ENCODE measurements at places on chromosomes 1 and 21.

DNA sequence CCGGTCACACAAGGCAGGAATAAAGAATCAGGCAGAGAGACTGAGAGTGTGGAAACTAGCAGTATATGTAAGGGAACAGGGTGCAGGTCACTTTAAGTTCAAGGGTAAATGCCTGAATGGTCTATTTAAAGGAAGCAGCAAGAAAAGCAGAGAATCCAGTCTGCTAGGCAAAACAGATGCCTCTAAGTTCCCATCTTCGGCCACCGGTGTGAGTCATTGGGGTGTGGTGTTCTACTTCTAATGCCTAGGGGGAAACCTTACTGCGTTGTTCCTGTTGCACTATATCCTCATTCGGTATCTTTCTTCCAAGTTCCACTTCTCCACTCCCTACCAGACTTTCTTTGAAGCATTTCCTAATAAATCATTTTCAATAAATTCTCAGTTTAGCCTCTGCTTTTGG is 259.9 kb downstream of the HHIPL2 start:
- DNase-seq: peak; percentile 50

DNA sequence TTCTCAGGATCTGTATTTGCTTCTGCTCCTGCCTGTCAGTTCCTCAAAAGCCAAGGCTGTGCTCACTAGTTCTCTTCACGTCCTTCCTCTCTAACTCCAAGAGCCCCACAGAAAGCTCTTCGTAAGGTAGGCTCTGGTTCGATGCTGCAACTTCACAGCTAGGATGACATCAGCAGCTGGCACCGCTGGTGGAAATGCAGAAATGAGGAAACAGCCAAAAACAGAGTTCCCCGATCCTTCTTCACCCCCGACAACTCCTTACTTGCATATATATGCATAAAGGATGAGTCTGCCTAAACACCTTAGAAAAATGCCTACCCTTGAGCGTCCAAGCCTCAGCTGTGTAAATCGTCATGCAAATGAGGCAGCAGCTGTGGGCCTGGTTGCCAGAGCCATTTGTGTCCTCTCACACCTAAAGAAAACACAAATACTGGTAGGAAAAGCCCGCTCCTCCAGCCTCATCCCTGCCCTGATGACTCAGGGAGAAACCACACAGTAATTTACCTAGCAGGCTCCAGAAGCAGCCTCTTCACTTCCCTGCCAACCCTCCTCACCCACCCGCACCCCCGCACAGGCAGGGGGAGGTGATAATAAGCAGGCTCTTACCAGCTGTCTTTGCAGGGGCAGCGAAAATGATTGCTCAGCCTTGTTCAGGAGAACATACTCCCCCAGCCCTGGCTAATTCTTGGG is 28.2 kb downstream of the BATF3 start:
- peak; percentile 39 for DNase-seq

DNA sequence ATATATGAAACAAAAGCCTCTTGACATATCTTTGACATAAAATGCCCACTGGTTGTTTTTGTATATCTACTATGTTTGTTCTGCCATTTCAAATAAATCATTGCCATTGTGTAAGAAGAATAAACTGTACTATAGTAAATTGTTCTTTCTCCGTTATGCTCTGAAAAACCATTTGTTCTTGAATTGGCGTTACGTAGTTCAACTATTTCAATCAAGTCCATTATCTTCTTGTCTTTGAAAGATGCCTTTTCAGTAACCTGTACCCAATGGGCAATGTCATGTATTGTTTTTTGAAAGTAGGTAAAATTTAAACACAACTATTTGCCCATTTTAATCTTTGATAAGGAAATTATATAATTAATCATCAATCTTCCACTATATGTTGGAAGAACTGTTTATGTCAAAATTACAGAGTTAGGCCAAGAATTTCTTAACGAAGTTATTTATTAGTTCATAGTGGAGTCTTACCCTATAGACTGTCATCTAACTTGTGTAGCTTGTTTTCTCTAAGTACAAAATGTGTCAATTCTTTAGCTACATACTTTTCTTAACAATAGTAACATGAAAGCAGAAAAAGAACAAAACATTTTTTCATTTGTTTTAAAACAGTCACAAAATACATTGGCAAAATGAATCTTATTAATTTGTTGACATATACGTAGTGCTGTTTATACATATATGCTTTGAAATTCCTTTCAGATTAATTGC is 294.8 kb downstream of the PTPRC start:
- DNase-seq: no peak

DNA sequence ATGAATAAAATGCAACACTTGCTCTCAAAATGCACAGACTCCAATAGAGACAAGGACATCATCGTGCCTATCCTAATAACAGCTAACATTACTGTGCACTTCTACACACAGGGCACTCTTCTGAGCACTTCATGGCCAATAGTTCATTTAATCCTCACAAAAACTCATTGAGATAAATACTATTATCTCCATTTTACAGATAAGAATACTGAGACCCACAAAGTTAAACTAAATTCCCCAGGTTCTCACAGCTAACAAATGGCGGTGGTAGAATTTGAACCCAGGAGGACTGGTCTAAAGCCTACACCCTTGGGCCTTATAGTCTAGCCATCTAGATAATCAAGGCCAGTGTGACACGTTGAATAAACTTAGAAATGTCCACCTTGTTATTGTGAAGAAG is 328.6 kb downstream of the RRAGC start:
- DNase-seq: no peak

DNA sequence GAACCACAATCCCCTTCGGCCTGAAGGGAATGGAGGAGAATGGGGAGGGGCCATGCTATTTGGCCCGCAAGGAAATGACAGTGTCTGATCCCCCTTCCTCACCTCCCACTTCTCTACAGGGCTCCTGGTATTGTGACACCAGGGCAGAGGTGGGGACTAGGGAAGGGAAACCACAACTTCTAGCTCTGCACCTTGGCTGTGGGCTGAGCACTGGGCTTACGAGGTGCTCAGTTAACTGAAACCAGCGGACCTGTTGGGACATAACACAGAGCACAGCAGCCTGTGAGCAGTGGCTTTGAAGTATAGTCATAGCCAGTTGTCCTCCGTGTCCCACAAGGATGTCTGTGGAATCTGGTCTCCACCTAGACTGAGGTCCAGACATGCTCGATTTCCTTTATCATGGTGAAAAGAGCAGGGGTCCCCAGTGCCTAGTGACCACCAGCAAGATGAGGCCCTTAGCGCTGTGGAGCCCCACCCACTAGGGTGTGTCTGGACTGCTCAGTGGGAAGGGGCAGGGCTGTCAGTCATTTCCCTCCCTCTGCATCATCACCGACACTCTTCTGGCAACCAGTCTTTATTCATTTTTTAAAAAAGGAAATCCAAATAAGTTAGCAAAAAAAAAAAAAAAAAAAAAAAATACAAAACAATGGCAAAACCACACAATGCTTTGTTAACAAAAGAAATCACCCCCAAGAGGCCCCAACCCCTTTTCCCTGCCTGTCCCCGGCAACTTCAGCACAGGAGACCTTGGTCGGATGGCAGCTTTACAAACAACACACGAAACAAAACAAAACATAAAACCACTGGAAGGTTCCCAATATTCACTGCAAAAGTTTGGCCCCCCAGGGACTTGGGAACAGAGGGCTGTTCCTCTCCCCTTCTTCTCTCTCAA is 3.0 kb downstream of the MYOG start:
- no peak for DNase-seq

DNA sequence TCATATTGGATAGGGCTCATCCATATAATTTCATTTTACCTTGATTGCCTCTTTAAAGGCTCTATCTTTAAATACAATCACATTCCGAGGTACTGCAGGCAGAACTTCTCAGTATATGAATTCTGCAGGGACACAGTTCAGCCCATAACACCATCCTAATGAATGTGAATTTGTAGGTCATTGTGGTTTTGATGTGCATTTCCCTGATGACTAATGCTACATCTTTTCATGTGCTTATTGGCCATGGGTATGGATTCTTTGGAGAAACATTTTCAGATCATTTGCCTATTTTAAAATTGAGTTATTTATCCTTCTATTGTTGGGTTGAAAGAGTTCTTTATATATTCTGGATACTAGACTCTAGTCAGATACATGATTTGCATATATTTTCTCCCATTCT is 9.6 kb upstream of the RPS6KC1 start:
- no peak for DNase-seq

- no peak for DNase-seq
Measured at GRCh38 chr21:45706299-45706698, 62.8 kb downstream of the PCBP3 start.

- no peak for DNase-seq
Measured at GRCh38 chr1:165354739-165355138, 1.8 kb downstream of the LMX1A start.

- DNase-seq: no peak
Measured at GRCh38 chr1:160210561-160210960, 5.4 kb downstream of the PEA15 start.

GRCh38 chr1:29703596-29704370 is 467.5 kb downstream of the PTPRU start:
- peak; percentile 14 for DNase-seq

DNA sequence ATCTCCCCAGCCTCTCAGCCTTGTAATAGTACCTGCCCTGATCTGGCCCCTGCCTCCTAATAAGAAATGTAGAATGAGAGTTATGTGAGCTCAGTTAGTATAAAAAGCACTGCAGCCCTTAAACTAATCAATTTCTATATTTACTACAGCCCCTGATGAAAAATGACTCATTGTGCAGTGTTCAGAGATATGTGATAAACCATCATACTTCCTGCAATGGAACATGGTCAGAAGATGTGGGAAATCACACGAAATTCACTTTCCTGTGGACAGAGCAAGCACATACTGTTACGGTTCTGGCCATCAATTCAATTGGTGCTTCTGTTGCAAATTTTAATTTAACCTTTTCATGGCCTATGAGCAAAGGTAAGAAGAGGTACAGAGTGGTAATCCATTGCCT is 176.8 kb upstream of the PDE4B start:
- no peak for DNase-seq

GRCh38 chr1:155191904-155192303 is 15.8 kb downstream of the THBS3 start:
- no peak for DNase-seq

DNA sequence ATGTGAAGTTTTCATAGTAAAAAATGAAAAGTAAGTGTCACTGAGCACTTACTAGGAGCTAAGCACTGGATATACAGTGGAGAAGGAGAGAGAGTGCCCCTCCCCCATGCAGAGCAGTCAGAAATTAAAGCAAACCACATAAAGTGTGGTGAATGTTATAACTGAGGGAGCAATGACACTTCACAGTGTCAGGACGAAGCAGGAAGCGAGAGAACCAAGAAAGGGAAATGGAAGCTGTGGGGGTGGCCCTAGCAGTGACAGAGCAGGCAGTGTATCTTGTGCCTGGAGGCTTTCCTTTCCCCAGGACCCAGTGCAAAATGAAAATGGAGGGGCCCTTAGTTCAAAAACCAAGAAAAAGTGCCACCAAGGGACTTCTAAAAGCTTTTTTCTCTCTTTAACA is 21.5 kb upstream of the RCAN3 start:
- DNase-seq: peak; percentile 33

DNA sequence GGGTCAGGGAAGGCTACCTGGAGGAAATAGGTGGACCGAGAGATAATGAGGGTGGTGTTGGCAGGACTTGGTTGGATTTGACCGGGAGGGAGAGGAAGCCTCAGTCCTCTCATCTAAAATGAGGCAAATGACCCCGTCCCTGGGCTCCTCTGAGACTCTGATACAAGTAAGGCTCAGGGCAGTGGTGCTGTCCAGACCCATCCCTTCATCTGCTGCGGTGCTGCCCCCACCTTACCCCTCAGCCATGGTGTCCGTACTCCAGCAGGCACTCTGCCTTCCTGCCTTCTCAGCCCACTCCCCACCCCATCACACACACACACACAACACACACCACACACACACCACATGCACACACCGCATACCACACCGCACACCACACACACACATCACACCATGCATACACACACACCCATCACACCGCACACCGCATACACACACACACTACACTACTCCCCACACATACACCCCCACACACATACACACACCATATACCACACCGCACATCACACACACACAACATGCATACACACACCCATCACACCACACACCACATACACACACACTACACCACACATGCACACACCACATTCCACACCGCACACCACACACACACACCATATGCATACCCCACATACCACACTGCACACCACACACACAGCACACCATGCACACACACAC is 29.4 kb upstream of the SLC26A9 start:
- no peak for DNase-seq

DNA sequence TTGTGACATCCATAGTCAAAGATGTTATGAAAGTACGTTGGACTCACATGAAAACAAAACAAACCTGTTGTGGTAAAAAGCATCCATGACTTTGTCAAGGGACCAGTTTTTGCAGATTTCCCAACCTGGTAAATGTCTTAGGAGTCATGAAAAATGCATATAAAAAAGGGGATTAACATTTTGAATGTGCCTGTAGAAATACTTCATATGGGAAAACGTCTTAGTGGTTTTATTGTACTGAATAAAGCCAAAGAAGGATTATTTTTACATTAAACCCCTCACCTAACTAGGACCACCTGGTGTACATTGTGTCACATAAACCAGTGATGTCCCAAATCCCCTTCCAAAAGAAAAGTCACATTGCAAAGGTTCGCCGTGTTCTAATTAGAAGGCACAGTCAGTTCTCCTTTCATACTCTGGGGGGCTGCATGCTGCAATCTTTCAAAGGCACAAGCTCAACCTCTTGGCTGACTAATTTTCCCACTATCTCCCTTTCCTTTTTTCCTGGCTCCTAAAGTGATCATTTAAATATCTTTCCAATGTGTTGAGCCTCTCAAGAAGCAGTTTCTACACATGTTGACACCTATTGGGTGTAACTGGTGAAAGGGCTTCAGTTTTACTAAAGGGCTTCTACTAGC is 119.8 kb upstream of the SPAG17 start:
- no peak for DNase-seq

DNA sequence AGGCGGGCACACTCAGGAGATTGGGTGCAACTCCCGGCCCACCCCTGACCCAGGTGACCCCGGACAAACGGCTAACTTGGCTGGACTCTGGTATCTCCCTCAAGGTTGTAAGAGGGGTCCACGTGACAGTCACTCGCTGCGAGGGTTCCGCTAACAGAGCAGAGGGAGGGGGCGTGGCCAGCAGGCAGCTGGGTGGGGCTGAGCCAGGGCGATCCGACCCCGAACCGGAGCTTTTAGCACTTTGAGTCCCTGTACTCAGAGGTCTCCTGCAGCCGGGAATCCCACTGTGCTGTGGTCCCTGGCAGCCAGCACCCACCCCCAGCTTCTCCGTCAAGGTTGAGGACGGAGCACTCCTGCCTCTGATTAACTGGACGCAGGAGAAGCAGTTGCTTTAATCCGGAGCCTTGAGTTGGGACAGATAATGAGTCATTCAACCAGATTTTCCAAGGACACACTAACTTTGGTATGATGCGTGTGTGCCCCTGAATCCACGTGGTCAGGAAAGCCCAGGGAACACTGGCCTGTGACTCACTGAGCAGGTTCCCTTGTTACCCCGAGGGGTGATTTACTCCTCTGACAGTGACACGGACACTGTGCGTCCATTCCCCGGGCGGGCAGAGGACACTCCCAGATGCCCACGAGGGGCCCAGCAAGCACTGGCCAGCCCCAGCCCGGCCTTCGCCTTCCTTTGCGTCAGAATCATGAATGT is 16.8 kb downstream of the TRPM2 start:
- no peak for DNase-seq

Measured in mucosa of gallbladder (tissue), 1 donor.